Kidney glomerular epithelial cell (primary cell): ENCODE measurements at places on chromosomes 12 and 14.

- no peak for DNase-seq
These were observed 263.3 kb downstream of the TTC6 start for GRCh38 chr14:37858733-37859132.

DNA sequence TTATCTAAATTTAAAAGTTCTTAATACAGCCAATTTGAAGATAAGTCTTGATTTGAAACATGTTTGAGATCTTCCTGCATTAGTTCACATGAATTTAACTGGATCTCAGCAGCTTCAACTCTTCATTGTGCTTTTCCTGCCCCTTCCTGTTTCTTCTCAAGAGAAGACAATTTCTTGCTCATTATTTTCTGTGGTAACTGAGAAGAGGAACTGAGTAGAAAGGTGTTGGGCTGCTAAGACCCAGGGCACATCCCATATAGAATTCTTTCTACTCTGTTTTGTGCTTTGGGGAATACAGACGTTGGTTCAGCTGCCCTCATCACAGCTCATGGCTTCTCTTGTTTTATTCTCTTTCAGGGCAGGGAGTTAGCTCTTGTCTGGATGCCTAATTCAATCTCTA, 110.2 kb downstream of the SNAPC1 start:
- DNase-seq, result no peak

DNA sequence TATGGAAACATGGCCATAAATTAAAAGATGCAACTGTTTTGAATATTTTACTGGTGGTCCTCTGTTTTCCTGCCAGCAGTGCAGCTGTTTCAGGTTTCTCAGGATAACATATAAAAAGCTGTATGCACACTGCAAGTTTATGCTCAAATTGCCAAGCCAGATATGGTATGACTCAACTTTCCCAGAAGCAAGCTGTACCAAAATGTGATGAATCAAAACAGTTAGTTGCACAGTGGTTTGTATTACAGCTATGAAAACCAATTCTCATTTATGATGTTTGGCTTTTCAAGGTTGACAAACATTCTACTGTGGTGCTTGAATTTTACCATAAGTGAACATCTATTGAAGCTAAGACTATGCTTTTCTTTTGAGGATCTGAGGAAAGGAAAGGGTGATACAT, 15.5 kb downstream of the TRMT5 start:
- DNase-seq, result peak; percentile 15

DNA sequence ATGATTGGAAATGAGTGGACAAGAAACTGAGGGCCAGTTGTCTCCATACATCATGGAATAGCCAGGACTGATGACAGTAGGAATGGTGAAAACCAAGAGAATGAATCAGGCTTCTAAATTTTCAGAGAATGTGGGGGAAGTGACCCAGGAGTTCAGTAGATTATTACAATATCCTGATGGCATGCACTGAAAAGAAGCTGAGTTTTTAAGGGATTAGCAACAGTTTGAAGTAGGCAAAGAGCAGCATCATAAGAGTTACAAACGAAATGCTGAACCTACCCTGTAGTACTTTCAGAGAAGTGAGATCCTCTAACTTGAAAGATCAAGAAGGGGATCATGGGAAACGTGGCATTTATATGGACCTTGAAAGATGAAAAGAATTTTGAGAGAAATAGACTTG, 13.2 kb downstream of the SLC2A14 start:
- DNase-seq, result peak; percentile 78

DNA sequence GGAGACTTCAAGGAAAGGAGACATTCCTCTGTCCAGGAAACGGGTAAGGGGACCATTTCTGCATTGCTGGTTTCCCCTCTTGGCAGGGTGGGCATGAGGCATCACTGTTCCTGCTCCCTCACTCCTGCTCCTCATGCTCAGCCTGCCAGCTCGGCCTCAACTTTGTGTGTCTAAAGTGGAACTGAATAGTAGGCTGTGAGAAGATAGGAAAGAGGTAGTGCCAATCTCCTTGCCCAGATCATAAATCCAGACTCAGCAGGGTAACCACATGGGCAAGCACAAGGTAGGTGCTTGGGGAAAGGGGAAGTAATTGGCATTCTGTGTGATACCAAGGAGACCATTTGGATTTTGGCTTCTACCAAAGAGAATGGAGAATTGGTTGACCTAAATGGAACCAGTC, 2.6 kb downstream of the LTB4R start:
- DNase-seq, result no peak

DNA sequence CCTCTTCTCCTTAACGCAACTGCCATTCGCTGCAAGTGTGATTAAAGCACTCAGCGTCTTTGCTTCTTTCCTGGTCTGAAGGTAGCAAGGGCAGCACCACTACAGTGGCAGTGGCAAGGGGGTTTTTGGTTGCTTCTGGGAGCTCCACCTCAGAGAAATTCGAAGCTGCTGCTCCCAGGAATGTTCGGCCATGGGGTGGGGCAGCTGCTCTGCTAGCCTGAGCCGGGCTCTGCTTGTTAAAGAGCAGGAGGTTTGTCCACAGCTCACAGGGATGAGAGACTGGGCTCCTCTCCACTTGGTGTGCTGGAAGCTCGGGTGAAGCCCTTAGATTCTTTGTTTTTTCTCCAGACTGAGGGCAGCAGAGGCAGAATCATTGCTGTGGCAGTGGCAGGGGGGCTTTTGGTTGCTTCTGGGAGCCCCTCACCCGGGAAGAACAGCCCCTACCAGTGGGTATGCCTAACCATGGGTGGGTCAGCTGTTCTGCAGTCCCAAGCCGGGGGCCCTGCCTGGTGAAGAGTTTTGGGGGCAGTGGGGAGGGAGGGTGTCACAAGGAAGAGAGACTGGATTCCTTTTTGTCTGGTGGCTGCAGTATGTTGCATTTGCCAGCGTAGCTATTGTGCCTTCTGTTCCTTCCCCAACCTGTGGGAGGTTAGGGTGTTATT, 340.2 kb downstream of the AEBP2 start:
- DNase-seq, result no peak

DNA sequence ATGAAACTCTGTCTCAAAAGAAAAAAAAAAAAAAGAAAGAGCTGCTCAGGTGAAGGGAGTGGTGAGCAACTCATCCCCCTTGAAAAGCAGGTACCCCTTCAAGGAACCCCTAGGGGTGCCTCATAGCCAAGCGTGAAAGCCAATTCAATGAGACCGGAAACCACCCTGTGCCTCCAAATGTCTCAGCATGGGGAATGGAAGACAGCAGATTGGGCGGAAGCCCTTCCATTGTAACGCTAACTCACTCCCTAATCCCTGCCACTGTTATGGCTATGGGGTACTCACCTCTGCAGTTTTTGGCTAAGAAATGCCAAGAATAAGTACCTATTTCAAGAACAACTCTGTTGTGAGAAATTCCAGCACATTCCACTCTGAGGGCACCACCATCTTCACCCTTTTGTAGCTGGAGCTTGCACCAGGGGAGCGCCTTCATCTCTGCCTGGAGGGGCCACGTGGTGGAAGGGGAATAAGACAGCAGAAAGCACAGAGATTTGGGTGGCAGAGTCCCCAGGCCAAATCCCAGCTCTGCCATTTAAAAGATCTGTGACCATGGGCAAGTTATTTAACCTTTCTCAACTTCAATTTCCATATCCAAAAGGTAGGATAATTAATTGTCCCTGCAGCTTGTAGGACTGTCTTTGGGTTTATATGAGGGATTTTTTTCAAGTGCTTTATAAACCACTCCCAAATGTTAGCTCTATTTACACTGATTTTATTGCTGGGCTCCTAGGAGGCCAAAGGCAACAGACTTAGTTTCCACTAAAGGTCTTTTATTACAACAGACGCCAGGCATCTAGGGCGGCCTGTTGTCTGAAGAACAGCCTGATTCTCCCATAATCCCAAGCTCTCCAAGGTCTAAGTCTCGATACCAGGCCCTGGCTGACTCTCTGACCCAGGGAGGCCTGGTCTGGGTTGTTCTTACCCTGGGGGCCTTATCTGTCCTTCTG, 63.9 kb downstream of the ITPK1 start:
- DNase-seq, result no peak

DNA sequence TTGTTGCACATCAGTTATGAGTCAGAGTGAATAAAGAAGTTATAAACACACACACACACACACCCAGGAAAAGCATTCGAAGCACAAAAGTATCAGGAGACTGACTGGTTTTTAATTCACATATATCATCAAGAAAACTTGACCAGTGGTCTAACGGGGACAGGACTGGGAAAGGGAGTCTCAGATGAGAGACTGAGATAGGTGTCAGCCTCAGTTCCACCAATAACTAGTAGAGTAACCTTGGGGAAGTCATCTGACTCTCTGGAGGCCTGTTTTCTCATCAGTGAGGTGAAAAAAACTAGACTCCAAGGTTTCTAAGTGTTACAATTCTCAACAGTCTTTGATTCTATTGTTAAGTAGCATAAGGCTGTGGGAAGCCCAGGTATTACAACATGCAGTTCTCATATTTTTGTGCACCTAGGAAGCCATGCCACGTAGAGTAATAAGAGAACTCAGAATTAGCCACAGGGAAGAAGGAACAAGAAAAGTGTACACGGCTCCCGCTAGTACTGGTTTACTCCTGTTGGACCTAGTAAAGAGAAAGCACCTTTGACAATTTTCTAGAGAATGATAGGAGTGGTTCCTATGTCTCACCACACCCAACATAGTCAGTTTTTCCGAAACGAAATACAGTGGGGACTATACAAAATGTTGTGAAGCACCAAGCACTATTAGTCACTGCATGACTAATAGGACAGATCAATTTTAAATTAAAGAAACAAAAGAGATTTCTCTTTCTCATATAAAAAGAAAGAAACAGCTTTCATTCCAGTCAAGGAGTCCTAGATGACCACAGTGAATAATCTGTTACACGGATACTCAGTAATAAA, 5.0 kb downstream of the PPTC7 start:
- DNase-seq, result peak; percentile 66

DNA sequence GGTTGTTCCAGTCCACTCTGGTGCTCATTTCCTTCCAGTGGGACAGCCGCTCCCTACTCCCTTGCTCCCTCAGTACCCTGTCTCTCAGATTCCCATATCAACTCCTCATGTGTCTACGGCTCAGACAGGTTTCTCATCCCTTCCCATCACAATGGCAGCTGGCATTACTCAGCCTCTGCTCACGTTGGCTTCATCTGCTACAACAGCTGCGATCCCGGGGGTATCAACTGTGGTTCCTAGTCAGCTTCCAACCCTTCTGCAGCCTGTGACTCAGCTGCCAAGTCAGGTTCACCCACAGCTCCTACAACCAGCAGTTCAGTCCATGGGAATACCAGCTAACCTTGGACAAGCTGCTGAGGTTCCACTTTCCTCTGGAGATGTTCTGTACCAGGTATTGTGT, 69.9 kb downstream of the RAD52 start:
- no peak for DNase-seq

- DNase-seq, result no peak
These were observed 6.9 kb downstream of the GNPTAB start for GRCh38 chr12:101823891-101824290.

GRCh38 chr14:36508418-36509068, 11.5 kb downstream of the NKX2-1 start:
- no peak for DNase-seq

DNA sequence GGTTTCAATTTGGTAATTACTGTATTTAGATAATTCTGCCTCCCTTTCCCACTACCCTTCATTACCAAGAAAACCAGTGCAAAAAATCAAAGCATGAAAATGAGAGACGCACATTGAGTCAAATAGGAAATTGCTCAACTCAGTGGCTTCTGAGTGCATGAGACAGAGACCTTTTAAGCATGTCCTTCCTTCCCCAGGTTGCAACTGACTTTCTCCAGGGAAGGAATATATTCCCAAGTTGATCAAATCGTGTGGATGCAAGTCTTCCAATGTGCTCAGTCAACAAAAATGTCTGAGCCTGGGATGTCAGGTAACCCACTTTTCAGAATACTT, 12.9 kb downstream of the BMP4 start:
- DNase-seq, result no peak

DNA sequence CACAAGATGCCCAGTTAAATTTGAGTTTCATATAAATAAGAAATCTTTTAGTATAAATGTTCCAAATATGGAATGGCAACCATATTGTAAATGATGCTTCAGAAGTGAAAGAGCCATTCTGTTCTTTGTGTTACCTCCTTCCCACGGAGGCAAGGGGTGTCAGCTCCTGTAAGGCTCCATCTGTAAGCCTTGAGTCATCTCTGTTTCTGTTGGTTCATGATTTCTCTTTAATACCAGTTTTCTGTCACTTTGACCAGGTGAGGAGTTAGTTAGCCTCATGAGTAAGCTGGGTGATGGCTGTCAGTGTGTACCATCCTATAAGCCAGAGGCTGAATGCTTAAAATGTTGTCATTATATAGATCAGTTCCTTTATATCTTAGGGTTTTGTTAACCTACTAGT, 61.9 kb downstream of the TMEM30B start:
- no peak for DNase-seq
